ENCODE measurements at places on chromosomes 11 and 22.

DNA sequence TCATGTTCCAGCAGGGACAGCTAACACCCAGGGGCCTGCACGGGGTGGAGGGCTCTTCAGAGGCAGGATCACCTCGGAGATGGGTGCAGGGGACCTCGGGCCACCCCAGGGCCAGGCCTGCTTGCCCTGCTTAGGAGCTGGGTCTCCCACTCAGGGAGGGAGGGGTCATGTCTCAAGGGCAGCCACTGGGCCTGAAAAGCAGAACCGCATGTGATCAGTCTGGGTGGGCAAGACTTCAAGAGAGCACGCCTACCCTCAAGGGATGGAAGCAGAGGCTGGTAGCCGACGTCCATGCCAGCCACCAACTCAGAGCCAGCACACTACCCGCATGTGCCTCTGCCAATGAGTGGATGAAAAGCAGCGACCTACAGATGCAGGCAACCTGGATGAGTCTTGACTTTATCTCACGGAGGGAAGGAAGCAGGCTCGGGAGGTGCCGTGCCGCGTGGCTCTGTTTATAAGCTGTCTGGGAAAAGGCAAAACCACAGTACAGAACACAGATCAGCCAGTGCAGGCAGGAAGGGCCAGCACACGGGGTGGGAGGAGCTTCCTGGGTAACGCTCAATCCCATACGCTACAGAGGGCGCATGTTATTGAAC lies 16.0 kb downstream of the TBX1 start:
- no peak for DNase-seq

DNA sequence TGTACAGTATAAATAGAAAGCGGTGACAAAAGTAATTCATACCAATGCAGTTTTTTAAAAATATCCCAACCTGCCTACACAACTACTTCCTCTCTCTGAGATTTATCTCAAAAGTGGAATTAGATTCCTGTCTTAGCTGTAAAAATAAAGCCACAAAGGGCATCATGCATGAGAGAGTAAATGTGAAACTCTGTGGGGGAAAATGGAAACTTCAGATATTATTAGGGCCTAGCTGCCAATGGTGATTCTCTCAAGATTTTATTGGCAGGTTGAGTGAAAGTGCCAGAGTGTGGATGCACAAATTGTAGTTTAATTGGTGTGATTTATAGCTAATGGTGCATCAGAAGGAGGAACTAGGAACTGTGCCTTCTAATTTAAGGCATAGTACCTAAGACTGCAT lies 356.9 kb upstream of the CCDC90B start:
- DNase-seq, result no peak

DNA sequence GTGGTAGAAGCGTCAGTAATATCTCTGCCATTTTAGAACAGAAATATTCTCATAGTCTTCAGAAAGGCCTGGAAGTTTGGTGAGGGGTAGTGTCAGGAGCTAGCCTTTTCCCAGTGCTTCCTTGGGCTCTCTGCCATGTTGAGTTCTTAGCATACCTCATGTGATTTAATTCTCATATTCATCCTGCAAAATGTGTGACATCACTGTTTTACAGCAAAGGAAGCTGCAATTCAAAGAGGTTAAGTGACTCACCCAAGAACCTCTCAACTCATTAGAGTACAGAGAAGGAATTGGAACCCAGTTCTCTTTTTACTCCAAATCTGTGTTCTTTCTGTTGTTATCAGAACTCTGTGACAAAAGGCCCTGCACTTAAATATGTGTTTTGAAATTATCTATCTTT lies 72.1 kb downstream of the RNF169 start:
- no peak for DNase-seq

- DNase-seq, result no peak
Observed at GRCh38 chr11:12150831-12151382, 40.5 kb downstream of the MICAL2 start.

- no peak for DNase-seq
Observed at GRCh38 chr11:22426915-22427314, 88.7 kb downstream of the SLC17A6 start.

DNA sequence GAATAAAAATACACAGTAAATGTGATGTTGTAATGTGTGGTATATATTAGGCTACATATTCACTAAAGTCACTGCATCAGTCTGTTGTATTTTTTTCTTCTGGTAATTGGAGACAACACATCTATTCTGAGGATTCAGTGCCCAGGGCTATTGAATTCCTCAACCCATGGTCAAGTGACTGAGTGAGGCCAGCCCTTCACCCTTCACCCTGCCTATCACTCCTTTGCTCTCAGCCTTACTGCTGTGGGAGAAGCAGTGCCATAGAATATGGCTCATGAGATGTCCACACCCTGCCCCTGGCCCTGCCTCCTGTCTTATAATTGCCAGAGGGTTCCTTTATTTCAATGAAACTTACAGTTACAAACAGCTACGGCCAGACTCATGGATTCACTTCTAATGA lies 295.6 kb downstream of the NTM start:
- no peak for DNase-seq

GRCh38 chr22:49770547-49771265 lies 57.0 kb downstream of the BRD1 start:
- no peak for DNase-seq

GRCh38 chr11:96815236-96815635 lies 425.4 kb downstream of the JRKL start:
- DNase-seq, result no peak

GRCh38 chr11:131841925-131842635 lies 471.7 kb downstream of the NTM start:
- DNase-seq, result no peak

- DNase-seq, result no peak
Observed at GRCh38 chr22:29102300-29102699, 29.5 kb downstream of the KREMEN1 start.

- no peak for DNase-seq
Observed at GRCh38 chr22:24494528-24495364, at the start of gene UPB1. TSS of gene UPB1 (plus strand) at chr22:24495332. CDS start at chr22:24495404, 72 bp downstream.

- no peak for DNase-seq
Observed at GRCh38 chr22:40862537-40862936, 624 bp upstream of the DNAJB7 start.

GRCh38 chr11:36041988-36042611 lies 98.2 kb downstream of the LDLRAD3 start:
- DNase-seq, result no peak

GRCh38 chr22:31143537-31143936 lies 3.2 kb upstream of the PLA2G3 start:
- no peak for DNase-seq

GRCh38 chr11:79623375-79623774 lies 182.5 kb upstream of the TENM4 start:
- DNase-seq, result no peak

- no peak for DNase-seq
Observed at GRCh38 chr11:1232883-1233321, 10.0 kb downstream of the MUC5B start.

Data from activated effector memory CD4-positive, alpha-beta T cell treated with Interleukin-2 at 50 U/mL for 16 hours (primary cell).